ENCODE measurements at places on chromosomes 3 and 15.

DNA sequence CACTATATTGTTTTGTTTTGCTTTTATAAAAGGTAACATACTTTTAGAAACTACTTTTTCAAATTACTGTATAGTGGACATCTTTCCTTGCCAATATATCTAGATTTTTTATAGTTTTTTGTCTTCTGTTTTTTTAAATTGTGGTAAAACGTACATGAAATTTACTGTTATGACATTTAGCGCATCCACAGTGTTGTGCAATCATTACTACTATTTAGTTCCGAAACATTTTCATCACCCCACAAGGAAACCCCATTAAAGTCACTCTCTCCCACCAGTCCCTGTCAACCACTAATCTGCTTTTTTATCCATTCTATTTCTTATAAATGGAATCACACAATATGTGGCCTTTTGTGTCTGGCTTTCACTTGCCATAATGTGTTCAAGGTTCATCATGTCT is 54.8 kb downstream of the TMEM266 start:
- no peak for DNase-seq

DNA sequence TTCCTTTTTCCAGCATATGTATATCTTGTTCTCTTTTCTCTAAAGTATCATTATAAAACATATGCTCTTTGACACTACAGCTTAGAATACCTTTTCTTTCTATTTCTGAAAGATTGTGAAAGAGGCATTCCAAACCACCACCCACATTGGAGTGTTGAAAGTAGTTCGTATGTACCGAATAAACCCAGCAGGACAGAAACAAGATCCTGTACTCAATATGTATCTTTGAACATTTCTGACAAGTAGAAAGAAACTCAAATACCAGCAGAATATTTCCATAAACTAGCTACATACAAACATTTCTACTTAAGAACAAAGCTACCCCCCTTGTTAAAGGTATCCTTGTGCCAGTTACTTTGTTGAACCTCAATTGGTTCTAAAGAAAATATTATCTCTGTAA is 415.3 kb upstream of the ALCAM start:
- no peak for DNase-seq

DNA sequence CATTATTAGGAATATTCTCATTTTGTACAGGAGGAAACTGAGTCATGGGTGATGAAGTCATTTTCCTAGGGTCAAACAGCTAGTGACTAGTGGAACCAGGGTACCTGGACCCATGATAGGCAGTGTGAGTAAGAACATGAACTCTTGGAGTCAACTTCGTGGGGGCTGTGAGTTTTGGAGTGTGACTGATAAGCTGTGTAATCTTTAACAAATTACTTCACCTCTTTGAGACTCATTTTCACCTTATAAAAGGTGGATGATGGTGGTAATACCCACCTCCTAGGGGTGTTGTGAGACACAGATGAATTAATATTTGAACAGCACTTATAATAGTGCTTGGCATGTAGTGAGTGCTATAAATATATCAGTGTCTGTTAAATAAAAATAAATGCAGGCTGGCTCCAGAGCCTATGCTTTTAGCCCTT is 9.1 kb downstream of the SEMA6D start:
- DNase-seq, result no peak

- DNase-seq, result no peak
Measured at GRCh38 chr3:17243621-17244020, 358.9 kb downstream of the PLCL2 start.

GRCh38 chr3:142209655-142210054 is 15.7 kb downstream of the GK5 start:
- DNase-seq, result no peak

- no peak for DNase-seq
Measured at GRCh38 chr3:353191-353739, 156.7 kb downstream of the CHL1 start.

- DNase-seq, result no peak
Measured at GRCh38 chr3:52078781-52079560, 22.6 kb upstream of the DUSP7 start.

DNA sequence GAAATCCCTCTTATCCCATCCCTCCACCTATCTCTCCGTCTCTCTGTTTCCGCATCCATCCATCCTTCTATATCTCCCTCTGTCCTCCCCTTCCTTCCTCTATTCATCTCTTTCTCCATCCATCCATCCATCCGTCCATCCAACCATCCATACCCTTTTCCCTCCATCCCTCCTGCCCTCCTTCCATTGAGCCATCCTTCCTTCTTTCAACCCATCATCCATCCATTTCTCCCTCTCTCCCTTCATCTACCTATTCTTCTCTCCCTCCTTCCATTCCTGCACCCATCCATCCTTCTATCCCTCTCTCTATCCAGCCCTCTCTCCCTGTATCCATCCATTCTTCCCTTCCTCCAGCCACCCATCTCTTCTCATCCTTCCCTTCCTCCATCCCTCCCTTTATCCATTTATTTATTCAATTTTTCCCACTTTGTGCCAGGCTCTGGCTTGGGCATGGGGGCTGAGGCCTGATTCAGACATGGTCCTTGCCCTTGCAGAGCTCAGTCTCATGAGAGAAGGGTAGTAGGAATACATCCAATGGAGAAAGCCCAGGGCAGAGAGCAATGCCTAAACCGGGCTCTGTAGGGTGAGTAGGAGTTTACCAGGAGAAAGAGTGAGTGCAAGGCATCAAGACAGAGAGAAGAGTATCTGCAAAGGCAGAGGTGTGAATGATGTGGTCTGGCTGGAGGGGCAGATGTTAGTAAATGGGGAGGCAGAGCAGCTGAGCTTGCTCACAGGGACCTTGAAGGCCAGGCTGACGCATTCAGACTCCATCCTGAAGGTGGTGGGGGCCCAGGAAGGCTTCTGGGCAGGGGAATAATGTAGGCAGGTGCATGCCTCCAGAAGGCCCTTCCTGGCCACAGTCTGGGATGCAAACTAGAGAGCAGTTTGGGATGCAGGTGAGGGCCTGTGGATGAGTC is 19.5 kb upstream of the FBLN2 start:
- DNase-seq, result no peak

DNA sequence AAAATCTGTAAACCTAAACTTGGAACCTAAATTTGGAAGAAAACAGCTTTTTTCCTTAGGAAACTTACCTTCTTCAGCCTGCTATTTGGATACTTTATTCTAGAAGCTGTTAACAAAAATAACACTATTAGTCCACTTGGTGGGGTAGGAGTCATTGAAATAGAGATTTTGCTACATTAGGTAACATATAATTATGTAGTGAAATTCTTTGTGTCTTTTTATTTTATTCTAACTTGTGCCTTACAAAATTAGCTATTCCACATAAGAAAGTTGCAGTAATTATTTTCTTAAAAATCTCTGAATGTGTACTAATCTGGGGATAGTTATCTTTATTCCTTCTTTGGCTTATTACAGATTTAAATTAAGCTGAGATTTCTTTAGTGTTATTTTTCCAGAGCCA is 360.4 kb upstream of the ROBO2 start:
- DNase-seq, result no peak

- DNase-seq, result no peak
Measured at GRCh38 chr3:126439968-126440708, 35.6 kb downstream of the ZXDC start.

- DNase-seq, result no peak
Measured at GRCh38 chr3:111802163-111802625, 56.9 kb upstream of the PHLDB2 start.

DNA sequence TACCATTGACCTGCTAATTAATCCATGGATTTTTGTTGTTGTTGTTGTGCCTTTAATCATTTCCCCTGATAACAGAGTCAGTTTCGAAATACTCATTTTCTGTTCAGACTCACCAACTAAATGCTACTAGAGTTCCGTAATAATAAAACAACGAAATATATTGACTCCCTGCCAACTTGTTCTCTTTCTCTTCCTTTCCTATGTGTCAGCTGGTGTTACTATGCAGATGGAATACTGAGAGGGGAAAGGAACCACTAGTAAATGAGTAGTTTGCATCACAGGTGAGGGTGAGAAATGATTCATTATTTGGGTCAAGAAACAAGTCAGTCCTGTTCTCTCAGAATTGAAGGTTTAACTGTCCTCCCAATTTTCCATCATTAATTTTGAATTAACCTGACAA is 1027.3 kb downstream of the TUSC7 start:
- no peak for DNase-seq

DNA sequence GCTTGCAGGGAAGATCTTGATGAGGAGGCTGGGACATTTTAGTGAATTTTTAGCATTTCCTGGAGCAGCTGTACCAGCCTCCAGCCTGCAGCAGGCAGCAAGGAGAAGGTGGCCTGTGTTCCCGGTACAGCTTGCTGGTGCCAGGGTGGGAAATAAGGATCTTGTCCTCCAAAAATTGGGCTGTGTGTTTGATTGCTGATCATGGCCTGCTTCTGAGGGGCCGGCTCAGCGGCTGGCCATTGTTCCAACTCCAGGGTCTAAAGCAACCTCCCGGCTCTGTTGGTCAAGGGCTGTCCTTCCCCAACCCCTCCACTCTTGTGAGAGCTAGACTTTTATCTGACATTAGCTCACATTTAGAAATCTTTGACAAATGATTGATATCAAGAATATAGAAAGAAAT is 5.0 kb downstream of the CFAP100 start:
- no peak for DNase-seq

- no peak for DNase-seq
Measured at GRCh38 chr15:34941185-34941698, 28.3 kb downstream of the AQR start.

GRCh38 chr3:195160257-195160898 is 110.6 kb downstream of the XXYLT1 start:
- no peak for DNase-seq

DNA sequence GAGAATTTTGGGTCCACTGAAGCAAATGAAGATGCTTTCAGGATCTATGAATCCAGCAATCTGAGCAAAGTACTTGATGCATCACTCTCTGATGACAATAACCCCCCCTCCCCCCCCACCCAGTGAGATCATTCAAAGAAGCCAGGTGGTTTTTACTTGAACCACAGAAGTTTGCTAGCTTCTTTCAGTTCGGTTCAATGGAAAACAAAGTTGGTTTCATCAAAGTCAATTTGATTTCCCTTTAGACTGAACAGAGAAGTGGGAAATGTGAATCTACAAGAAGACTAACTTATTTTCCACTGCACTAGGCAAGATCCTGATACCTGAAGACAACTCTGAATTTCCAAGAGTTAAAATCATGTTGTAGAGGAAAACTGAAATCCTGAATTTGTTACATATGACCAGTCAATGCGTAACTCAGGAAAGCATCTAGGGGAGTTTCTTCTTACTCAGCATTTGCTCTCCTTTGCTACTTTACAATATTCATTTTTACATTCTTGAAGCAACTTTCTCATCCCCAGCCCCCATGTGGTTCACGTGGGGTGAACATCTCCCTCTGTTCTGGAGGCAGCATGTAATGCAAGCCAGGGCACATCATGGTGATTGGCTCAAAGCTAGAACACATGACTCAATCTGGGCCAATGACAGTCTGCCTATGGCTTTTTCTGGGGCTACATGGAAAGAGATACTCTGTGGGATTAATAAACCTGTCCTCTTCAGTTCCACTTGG is 572.6 kb downstream of the FOXP1 start:
- DNase-seq, result no peak

- DNase-seq, result no peak
Measured at GRCh38 chr15:60076582-60077276, 72.6 kb downstream of the FOXB1 start.

DNA sequence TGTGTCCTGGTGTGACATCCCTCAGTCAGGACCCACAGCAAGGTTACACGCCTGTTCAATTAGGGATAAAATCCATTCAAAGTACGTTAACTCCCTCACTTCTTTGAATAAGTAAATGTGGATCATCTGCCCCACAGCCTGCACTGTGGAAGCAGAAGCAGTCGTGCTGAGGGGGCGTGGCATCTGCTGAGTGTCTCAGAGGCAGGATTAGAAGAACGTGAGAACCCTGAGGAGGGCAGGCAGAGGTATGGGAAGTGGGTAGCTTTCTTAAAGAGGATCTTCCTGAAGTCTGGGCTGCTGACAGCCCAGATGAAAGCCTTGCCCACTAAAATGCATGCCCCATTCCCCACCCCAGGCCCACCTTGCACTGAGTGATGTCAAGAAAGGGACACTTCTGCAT is 28.5 kb downstream of the CRABP1 start:
- DNase-seq, result no peak

DNA sequence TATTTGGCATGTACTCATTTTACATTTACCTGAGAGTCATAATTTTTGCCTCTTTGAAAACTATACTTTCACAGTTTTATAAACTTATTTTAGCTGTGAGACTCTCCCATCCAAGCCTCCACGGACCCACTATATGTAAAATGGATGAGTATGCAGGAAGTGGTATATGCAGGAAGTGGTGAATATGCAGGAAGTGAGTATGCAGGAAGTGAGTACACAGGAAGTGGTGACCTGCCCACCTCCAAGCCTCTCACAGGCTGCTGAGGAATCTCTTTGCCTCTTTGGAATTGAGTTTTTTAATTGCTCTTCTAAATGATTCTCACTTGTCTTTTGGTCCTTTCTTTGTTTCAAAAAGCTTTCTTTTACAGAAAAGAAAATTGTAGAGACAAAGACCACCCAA is 85.2 kb downstream of the KBTBD8 start:
- no peak for DNase-seq

DNA sequence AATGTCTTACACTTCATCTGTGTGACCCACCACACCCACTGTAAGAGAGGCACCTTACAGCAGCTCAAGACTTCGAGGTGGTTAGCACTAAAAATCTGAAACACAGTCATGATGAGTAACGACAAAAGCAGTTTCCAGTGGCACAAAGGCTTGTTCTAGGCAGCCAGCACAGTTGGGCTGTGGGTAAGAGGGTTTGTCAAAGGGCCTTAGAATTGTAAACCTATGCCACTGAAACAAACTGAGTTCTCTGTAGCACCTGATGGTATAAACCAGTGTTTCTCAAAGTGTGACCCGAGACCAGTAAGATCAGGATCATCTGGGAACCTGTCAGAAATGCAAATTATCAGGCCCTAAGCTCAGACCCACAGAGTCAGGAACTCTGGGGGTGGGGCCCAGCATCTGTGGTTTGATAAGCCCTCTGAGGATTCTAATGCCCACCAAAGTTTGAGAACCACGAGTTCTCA is 36.5 kb downstream of the DAPK2 start:
- DNase-seq, result no peak

GRCh38 chr3:4972652-4973643 is 6.3 kb upstream of the BHLHE40 start:
- DNase-seq, result no peak

GRCh38 chr3:183161552-183162336 is 790 bp downstream of the LAMP3 start:
- no peak for DNase-seq

DNA sequence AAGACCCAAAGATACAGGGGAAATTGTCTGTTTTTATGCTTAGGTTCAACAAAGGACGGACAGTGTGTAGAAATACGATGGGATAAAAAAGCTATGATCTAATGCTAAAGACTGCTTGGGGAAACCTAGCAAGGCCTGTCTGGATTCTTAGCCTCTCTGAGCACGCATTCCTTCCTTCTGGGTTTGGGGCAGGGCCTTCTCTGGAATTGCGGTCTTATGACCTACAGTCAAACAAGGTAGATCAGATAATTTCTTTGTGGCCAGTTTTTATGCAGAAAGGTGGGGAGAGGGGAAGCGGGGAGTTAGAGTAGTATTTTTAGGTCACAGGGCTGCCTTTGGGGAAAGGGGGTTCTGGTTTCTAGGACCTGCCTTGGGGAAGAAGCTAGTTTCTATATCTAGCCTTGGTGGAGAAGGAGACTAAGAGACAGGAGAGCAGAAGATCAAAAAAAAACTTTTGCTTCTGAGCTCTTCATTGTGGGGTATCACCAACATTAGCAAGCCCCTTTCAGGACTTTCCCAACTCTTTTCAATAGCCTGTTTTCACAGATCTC is 39.1 kb upstream of the LIPC start:
- no peak for DNase-seq
